ENCODE measurements at places on chromosomes 4 and X.

GRCh38 chr4:18381186-18381585 lies 359.6 kb upstream of the LCORL start:
- no peak for DNase-seq

GRCh38 chr4:60656171-60656570 lies 544.0 kb upstream of the ADGRL3 start:
- no peak for DNase-seq

DNA sequence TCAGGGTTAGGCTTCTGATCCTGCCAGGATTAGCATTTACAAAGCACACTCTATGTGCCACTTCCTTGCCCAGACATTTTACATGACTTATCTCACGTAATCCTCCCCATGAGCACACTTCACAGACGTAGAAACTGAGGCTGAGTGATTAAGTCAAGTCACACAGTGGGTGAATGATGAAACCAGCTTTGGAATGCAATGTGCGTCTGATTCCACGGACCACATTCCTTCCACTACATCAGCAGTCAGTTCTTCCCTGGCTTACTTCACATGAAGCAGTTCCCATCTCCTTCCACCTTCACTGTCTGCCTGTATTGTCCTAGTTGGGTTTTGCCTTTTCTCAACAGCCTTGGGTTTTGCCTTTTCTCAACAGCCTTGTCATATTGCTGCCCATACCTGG lies 134.3 kb upstream of the PPARGC1A start:
- no peak for DNase-seq

DNA sequence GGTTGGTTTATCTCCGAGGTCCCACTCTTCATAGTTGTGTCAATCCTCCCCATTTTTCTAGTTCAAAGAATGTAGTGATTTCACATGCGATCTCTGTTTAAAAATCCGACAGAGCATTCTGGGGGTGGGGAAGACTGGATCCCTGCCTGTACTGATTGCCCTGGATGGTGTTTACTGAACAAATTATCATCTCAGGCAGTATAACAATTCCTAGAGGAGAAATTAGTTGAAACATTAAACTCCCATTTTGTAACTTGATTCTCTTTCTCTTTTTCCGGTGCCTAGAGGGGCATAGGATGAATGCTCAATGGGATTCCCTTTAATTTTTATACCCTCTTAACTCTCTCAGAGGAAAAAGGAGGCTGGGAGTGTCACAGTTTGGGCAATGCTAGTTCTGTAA lies 10.0 kb upstream of the CWH43 start:
- no peak for DNase-seq

GRCh38 chr4:108774809-108775530 lies 12.1 kb upstream of the ETNPPL start:
- DNase-seq = no peak

- no peak for DNase-seq
Observed at GRCh38 chr4:147576084-147576483, 41.1 kb upstream of the TMEM184C start.

DNA sequence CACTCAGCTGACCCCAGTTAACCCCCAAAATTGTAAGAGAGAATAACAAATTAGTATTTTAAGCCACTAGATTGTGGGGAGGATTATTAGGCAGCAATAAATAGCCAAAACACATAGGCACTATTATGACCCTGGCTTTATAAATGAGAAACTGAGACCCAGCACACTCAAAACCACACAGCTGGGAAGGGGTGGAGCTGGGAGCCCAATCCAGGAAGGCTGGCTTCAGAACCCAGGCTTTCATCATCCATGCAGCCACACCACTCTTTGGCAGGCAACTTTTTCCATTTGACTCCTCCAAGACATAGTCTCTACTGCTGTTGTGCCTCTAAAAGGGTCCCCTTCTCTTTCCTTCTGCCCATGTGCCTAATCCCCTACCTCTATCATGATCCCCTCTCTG lies 253.8 kb downstream of the DHX15 start:
- DNase-seq = no peak

DNA sequence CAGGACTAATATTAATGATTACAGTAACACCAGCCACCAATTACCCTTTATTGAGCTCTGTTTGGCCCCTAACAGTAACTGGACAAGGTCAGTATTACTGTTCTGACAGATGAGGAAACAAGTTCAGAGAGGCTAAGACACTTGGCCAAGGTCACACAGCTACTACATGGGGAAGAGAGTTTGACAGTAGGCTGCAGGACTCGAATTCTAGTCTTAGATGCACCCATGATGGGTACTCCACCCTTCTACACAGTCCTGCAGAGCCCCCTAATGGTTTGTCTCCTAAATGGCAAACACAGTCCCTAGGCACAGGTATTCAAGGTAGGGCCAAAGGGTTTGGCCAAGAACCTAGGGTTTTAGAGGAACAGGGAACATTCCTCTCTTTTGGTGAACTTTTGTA lies 93.9 kb downstream of the NSUN7 start:
- no peak for DNase-seq

DNA sequence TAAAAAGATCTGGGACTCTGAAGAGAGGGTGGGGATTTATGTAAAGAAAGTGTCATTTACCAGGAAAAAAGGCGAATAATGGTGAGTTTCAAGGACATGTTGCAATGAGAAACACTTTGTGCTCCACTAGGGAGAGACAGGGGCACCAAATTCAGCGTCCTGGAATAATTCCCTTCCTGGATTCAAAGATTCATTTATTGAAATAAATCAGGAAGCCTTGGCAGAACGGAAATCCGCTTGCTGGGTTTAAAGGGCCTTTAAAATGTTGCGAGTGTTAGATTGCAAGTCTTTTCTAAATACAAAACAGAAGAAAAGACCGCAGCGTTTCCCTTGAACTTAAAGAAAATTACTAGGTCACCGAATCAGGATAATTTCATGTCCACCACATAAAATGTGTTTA lies 3.8 kb upstream of the ZIC3 start:
- no peak for DNase-seq

GRCh38 chr4:115272185-115272584 lies 158.8 kb upstream of the NDST4 start:
- no peak for DNase-seq

DNA sequence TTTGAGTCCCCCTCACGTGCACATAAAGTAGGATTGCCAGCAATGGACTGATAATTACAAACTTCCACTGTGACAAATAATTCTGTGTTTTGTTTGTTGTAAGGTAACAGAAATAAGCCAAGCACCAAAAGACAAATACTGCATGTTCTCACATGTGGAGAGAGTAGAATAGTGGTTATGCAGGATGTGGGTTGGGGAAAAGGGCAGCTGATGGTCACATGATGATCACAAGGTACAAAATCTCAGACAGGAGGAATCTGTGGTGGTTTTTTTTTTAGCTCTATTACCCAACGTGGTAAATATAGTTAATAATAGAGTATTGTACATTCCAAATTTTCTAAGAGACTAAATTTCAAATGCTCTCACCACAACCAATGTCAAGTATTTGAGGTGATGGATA lies 182.3 kb downstream of the BANK1 start:
- no peak for DNase-seq

DNA sequence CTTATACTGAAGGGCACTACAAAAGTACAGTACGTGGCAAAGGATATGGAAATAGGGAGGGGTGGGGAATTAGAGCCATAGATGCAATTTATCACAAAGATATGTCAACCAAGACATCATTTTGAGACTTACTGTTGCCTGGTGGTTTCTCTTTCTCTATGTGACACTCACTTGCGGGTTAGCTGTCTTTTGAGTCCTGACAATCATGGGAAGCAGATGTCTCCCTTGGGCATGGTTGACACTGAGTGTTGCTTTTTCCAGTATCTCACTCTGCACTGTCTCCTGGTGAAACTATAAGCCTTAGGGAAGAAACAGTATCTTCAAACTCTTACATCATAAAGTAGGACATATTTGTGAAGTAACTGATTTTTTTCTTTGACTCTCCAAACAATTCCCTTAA lies 383.5 kb upstream of the LCORL start:
- DNase-seq = no peak

DNA sequence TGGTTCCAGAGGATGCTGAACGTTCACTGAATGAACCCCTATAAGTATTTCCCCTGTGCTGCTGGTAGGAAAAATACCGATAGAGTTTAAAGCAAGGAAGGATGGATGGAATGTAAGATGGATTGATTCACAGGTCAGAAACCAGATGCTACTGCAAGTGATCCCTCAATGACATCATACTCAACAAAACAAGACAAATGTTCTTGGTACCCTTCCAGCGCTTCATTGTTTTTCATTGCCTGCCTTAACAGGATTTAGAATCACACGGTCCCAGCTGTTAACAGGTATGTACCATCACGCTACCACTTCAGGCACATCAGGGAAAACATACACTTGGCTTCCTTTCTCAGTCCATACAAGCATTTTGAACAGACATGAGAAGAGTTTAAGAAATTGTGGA lies 118.1 kb upstream of the TLR3 start:
- DNase-seq = no peak

DNA sequence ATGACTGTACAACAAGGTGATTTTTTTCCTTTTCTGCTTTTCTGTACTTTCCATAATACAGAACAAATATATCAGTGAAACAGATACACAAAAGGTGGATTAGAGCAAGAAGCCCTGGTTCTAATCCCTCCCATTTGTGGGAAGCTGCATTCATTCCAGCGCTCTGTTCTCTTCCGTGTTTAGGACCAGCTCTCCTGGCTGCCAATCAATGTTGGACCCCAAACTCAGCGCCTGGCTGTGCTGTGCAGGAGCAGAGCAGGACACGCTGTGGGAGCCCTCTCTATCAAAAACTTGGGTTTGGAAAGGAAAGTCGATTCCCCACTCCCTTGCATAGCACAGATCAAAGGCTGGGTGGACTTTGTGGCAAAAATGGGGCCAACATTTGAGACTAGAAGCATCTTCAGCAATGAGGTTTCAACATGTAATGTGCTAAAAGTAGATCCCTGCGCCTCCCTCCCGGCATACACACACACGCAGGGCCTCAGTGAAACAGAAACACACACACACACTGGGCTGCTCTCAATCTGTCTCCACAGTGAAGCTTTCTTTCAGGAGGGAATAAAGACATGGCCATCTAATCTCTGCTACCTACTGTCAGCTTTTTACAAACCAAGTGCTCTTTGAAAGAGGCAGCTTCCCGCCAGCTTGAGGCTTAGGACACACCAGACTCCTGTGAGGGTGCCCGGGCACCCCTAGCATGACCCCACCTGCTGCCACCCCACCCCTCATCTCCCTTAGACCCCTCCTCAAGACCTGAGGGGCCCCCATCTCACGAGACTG lies 12.2 kb downstream of the WDR1 start:
- DNase-seq = no peak

DNA sequence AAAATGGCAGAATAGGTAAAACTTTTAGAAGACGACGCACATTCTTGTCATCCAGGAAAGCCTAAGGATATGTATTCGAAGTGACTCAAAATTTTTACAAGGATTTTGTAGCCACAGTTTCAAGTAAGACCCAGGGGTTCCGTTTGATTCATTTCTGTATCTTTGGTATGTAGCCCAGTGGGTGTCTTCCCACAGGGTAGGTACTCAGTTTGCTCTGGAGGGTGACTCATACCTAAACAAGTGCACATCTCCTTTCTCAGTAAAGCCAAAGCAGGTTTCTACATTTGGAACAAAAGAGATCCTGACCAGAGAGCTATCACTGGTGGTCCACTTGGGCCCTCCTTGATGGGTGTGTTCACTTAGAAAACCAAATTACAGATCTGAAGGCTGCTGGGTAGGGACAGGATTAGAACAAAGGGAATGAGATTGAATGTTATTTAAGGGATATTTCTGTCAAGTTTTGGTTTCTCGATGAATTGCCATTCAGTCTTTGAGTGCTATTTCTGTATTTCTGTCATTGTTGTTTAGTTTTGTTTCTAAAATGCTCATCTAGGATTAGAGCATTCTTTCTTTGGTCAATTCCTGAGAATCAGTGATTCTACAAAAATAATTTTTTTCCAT lies 56.1 kb downstream of the PLS3 start:
- no peak for DNase-seq

- no peak for DNase-seq
Observed at GRCh38 chr4:53844133-53844532, 220.3 kb downstream of the CHIC2 start.

DNA sequence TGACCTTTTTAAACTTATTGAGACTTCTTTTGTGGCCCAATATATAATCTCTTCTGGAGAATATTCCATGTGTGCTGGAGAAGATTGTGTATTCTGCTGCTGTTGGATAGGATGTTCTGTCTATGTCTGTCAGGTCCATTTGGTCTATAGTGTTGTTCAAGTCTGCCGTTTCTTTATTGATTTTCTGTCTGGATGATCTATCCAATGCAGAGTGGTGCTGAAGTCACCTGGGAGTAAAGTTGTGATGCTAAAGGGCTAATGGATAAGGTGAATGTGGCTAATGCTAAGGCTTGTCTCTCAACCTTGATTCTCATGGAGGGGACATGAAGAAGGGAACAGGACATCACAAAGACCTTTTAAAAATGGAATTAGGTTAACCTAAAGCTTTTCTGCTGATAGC lies 72.0 kb upstream of the AP1S2 start:
- DNase-seq = no peak

DNA sequence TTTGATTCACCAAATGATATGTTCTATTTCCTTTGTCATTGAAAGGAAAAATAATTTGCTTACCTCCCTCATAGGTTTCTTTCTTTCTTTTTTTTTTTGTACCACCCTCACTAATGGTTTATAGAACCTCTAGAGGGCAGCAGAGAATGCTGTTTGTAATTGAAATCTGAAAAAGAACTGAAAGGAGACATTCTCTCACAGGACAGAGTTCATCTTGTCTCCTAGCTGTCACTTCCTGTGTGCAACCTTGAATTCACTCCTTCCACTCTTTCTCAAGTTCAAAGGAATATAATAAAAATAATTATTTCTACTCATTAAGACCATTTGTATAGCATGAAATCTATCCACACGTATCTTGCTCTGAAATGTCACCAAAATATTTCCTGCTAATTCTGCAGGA lies 51.0 kb downstream of the GUCY1B1 start:
- DNase-seq = no peak

- DNase-seq = no peak
Observed at GRCh38 chrX:100931218-100931924, 2.7 kb upstream of the XKRX start.

DNA sequence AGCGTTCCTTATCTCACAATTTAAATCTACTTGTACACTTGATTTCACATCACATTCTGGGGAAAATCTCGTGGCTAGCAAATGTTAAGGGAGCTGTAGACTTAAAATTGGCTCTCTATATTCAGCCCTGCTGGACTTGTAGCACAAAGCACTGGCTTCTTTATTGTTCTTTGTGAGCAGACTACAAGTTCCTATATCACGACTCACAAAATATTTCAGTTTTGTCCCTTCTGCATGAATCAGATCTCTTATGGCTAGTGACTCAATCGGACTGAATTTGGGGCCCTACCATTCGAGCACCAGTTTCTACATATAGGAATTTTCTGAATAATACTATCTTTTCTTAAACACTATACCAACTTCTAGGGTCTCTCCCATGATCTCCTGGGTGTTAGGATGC lies 390.1 kb downstream of the ADAM29 start:
- no peak for DNase-seq

DNA sequence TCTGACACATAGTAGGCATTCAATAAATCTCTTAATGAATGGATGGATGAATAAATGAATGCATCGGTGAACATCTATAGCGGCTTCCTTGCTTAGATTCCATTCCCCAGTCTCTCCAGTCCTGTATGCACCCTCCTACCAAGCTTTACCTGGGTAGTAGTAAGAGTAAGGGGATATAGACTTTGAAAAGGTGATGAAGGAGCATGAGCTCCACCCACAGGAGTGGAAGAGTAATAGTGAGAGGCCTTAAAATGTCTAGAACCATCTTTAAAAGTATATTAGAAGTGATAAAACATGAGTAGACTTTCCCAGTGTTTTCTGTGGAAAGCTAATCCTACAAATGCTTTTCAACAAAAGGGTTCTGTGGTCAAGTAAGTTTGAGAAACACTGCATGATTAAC lies 35.5 kb upstream of the GPC3 start:
- DNase-seq = no peak

Measured in activated CD8-positive, alpha-beta memory T cell treated with anti-CD3 and anti-CD28 coated beads for 1 hour (primary cell).